ENCODE measurements at places on chromosomes 2 and 18.

GRCh38 chr2:60553495-60554073 lies at the start of gene BCL11A:
BCL11A (minus strand) TSS chr2:60553654; CDS start chr2:60553270, 384 bp downstream.
- no peak for DNase-seq

- DNase-seq: no peak
Observed at GRCh38 chr2:113237604-113238160, 41.0 kb downstream of the PAX8 start.

DNA sequence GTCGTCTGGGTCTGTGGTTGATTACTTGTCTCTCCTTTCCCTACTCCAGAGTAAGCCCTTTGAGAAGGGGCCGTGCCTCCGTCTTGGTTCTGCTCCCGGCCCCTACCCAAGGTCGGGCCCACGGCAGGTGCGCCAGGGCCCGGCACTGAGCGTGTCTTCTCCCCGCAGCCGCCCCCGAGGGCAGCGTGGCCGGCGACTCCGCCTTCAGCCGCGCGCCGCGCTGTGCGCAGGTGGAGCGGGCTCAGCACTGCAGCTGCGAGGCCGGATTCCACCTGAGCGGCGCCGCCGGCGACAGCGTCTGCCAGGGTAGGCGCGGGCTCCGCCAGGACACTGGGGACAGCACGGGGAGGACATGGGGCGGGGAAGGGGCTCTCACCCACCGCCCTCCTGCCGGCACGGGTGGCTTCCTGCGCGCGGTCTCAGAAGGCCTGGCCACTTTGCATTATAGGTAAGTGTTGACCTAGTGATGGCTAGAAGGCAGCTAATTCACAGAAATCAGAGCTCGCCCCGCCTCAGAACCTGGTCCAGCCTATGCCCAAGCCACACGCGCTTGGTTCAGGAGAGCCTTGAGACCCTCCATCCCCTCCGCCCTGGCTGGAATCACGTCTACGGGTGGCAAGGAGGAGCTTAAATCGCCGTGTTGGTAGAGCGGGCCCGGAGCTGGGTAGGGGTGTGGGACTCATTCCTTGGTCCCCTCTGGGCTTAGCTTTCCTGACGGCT lies 43.5 kb downstream of the FBLN7 start:
- DNase-seq: peak; percentile 74

GRCh38 chr2:12046641-12047040 lies 300.2 kb downstream of the LPIN1 start:
- DNase-seq: no peak

- DNase-seq: no peak
Observed at GRCh38 chr18:46502444-46502843, 154.6 kb downstream of the LOXHD1 start.

DNA sequence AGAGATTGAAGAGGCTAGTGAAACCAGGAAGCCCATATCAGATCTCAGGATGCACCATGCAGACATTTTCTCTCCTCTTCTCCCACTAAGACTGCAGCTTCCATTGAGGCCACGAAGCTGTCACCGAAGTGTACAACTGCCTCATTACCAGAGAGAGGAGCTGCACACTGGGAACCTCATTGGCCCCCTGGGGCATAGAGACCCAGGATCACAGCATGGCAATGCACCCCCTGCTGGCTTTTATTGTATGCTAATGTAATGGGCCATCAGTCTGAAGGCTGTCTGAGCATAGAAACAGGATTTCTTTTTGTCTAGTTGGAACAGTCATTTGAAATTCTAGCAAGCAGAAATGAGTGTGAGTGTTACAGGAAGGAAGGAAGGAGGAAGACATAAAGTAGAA lies 861.6 kb upstream of the CELF4 start:
- no peak for DNase-seq

DNA sequence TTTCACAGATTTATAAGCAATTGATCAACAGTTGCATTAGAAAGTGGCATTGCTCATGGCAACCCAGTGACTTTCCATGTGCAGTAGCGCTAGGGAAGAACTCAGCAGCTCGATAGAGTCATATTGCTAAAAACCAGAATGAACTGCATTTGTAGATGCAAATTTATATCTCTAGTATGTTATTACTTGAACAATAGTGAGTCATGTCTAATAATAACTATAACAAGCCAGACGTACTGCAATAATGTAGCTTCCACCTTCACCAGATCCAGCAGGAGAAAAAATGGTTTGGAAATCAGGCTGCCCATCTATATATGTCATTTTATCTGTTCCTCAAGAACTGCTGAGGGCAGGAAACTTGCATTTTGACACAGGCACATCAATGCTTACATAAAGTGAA lies 66.5 kb upstream of the FIGN start:
- no peak for DNase-seq

- peak; percentile 15 for DNase-seq
Observed at GRCh38 chr2:207334624-207335371, 169.1 kb upstream of the KLF7 start.

DNA sequence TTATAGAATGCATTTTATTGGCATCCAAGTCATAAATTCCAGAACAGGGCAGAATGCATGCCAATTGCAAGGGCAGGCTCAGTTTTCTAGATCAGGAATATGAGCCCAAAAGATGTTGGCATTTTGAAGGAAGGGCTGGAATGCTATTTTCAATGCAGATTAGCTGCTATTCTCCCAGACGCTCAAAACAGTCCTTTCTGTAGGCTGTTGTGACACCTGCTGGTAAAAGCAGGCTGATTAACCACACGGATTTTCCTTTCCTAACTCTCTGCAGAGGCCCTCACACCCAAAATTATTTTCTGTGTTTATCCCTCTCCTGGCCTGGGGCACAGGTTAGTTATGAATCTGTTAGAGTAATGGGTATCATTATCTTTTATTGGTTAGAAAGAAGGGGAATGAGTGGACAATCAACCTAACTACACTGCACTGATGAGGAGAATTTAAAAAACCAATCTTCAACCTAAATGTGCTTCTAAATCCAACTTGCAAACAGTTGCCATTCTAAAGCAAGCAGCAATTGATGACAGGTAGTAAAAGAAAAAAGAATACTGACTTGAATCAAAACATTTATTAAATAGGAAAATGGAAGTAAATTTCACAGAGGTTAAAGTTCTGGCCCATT lies 94.0 kb downstream of the PLA2R1 start:
- DNase-seq: peak; percentile 9

GRCh38 chr2:158984604-158985135 lies 16.2 kb downstream of the TANC1 start:
- DNase-seq: no peak

DNA sequence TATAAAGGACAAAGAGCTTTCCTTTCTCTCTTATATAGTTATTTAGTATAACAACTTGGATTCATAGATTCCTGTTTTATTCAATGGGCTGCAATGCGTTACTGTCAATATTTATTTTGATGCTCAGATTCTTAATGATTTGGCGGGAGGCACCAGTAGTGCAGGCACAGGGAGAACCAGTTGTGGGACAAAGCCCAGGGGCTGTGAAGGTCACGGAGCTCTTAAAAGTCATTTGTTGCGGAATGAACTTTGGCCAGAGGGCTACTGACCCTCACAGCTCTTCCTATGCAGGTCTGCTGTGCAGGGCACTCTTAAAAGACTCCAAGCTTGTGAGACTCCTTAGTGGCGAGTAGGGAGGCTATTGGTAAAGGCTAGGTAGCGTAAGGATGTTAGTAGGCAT lies 34.0 kb downstream of the BCL2L11 start:
- no peak for DNase-seq

- DNase-seq: no peak
Observed at GRCh38 chr2:41718705-41719104, 329.1 kb upstream of the PKDCC start.

DNA sequence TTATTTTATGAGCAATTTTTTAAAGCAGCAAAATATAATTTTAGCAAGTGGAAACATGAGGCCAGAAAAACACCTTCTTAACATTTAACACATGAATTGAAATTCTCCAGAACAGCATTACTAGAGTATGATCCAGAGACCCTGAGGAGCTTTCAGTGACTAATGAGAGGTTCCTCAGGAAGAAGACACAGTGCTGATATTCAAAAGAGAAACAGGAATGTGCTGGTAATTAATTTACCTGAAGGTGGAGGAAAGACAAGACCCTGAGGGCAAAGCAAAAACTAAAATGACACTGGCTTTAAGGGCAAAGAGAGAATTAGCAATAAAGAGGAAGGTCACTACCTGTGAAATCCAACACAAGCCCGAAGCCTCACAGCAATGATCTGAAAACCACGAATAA lies 97.0 kb downstream of the CDH2 start:
- no peak for DNase-seq

GRCh38 chr2:24907116-24907515 lies 12.9 kb downstream of the ADCY3 start:
- no peak for DNase-seq

GRCh38 chr2:227884511-227884947 lies 13.1 kb downstream of the DAW1 start:
- DNase-seq: peak; percentile 57

All from CD4-positive, alpha-beta T cell treated with Interleukin-12 subunit alpha and Interleukin-12 subunit beta, for 1 hour (primary cell).